ENCODE measurements at places on chromosomes 2 and 18. TPM values are rescaled to one million over a fixed set of nuclear protein-coding genes. Genes with fewer than 3 reads are reported as not detected.

- DNase-seq, result no peak
Measured at GRCh38 chr18:23135550-23136325, 453 bp downstream of the CABLES1 start.

Gene ANTXR1
- total RNA-seq, result 46.6 TPM

- no peak for DNase-seq
Measured at GRCh38 chr18:32310101-32310500, 120.3 kb downstream of the MEP1B start.

GRCh38 chr2:75561566-75562512, 1.1 kb upstream of the EVA1A start:
- DNase-seq, result no peak

Gene VSNL1
- total RNA-seq, result not detected

GRCh38 chr2:233041722-233042323, 9.4 kb downstream of the NEU2 start:
- no peak for DNase-seq

- no peak for DNase-seq
Measured at GRCh38 chr2:101698844-101699754, 1.6 kb downstream of the MAP4K4 start.

Gene EFR3B
- total RNA-seq, result 1.5 TPM

Gene MPP4
- total RNA-seq, result 24.4 TPM

DNA sequence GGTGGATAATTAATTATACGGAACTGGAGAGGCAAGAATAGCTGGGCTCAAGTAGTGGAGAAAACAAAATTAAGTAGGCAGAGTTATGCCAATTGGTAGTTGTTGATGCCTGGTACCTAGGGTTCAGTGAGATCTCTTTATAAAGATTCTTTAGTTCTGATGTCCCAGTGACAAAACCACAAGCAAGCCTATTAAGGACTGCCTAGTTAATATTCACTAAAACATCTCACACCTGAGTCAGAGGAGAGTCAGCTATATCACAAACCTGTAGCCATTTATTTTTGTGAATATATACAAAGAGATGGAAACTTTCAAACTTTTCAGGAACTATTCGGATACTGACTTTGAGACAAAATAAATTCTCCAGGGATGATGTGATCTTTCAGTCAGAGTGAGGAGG, 213.9 kb upstream of the CYP26B1 start:
- DNase-seq, result no peak

- DNase-seq, result no peak
Measured at GRCh38 chr2:14180333-14180732, 452.2 kb upstream of the LRATD1 start.

- DNase-seq, result no peak
Measured at GRCh38 chr2:177273408-177273807, 8.9 kb upstream of the NFE2L2 start.

DNA sequence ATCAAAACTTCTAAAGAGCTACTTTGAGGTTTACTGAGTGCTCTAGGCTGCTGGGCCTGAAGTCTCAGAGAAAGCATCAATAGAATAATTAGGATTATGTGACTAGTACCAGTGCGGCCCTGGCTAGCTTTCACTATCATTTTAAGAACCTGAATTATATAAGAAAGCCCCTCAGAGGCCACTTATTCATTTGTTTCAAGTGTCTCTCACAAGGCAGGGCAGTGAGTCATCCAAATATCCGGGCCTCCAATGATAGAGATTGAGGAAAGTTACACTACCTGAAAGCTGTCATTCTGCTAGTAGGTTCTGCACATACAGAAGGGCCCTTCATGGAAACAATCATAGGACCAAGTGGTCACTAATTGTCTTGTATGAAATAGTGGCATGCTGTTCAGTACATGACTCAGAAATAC, 193.1 kb downstream of the L3MBTL4 start:
- no peak for DNase-seq

GRCh38 chr2:8000870-8001269, 681.0 kb upstream of the ID2 start:
- DNase-seq, result no peak

DNA sequence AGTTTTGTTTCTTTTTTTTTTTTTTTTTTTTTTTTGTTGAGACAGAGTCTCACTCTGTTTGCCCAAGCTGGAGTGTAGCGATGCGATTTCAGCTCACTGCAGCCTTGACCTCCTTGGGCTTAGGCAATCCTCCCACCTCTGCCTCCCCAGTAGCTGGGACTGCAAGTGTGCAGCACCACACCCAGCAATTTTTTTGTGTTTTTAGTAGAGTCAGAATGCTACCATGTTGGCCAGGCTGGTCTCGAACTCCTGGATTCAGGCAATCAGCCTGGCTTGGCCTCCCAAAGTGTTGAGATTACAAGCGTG, 8.2 kb downstream of the ITGA6 start:
- no peak for DNase-seq

- no peak for DNase-seq
Measured at GRCh38 chr2:170224692-170225294, 46.8 kb downstream of the MYO3B start.

GRCh38 chr2:67085146-67085545, 312.0 kb upstream of the ETAA1 start:
- DNase-seq, result no peak

- DNase-seq, result no peak
Measured at GRCh38 chr2:207901829-207902228, 123.5 kb downstream of the PLEKHM3 start.

DNA sequence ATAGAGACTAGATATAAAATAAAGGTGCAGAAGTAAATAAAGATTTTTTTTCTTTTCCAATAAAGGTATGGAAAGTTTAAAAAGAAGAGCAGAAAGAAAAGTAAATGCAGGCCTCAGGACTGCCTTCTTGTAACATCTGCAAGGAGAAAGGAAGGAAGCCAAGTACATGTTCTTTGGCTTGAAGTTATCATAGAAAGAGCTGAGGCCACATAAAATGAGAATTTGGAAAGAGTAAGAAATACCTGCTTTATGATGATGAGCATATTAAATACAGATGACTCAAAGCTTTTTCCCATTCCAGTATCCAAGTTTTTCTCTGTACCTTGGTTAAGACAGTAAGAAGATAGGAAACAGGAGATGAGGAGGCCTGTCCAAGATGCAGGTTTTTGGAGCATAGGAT, 25.3 kb upstream of the UBE2E3 start:
- no peak for DNase-seq

DNA sequence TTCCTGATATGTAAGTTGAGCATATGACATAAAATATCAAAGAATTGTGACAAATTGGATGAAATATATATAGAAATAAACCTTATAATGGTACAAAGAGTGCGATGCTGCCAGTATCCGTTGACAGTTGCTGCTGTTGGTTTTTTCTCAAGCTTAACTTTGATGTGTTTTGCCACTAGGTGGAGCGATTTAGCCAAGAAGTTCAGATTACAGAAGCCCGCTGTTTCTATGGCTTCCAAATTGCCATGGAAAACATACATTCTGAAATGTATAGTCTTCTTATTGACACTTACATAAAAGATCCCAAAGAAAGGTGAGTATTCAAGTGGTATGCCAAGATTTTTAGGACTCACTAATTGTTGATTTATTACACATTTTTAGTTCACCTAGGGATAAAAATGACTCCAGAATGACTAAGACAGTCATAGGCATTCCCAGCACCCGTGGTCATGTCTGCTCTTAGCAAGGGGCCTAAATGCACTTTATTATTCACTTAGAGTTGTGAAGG, 2.1 kb downstream of the RRM2 start:
- peak; percentile 58 for DNase-seq

Gene SP100
- total RNA-seq, result 146 TPM

Gene LONRF2
- 0.19 TPM for total RNA-seq

Gene PSMD1
- total RNA-seq, result 104 TPM

Gene CYTIP
- 0.82 TPM for total RNA-seq

Gene PTPRN
- total RNA-seq, result 0.47 TPM

Gene RESP18
- total RNA-seq, result not detected

GRCh38 chr2:200415455-200415854, 94.4 kb downstream of the KCTD18 start:
- DNase-seq, result no peak
